GM03348 (cell line): ENCODE measurements at places on chromosomes 6 and 20.

DNA sequence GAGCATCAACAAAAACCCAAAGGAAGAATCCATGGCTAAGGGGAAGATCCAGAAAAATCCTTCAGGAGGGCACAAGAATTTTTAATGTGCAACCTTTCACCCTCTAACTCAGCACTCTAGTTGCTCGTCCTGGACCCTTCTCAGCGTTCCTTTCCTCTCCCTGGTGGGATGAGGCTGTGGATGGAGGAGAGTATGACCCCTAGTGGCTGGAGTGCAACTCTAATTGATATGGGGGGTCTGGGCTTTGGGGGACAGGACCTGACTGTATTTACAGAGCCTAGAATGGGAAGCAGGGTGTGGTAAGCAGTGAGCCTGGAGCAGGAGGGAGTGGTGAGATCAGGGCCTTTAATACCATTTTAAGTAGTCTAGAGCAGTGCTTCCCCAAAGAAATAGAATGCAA, 83.9 kb upstream of the CEP85L start:
- DNase-seq = no peak

DNA sequence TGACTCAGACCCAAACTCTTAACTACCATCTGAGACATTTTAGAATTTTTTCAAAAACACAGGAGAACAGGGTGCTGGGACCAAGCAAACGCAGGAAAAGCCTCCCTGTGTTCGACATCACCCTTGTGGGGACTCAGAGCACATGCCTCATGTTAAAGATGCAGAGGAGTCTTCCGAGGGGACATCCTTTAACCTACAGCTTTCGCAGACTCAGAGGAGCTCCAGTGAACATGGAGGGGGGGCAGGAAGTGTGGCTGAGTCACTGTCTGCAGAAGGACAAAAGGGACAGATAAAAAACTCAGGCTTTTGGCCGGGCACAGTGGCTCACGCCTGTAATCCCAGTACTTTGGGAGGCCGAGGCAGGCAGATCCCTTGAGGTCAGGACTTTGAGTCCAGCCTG, 15.1 kb downstream of the BMP7 start:
- no peak for DNase-seq

DNA sequence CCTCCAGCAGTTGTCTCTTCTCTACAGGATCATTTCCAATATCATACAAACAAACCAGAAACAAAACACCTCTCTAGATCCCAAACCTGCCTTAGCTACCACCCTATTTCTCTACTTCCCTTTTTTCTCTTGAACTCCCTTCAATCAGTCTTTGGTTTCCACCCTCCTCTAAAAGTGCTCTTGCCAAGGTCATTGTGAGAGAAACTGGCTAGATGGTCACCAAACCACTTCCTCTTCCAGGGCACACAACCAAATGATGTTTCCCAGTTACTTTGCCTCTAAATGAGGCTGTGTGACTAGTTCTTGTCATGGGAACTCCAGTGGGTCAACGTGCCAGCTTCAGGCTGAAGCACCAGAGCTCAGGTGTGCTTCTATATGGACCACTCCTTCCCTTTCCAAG, 85.8 kb upstream of the ARMC2 start:
- no peak for DNase-seq

DNA sequence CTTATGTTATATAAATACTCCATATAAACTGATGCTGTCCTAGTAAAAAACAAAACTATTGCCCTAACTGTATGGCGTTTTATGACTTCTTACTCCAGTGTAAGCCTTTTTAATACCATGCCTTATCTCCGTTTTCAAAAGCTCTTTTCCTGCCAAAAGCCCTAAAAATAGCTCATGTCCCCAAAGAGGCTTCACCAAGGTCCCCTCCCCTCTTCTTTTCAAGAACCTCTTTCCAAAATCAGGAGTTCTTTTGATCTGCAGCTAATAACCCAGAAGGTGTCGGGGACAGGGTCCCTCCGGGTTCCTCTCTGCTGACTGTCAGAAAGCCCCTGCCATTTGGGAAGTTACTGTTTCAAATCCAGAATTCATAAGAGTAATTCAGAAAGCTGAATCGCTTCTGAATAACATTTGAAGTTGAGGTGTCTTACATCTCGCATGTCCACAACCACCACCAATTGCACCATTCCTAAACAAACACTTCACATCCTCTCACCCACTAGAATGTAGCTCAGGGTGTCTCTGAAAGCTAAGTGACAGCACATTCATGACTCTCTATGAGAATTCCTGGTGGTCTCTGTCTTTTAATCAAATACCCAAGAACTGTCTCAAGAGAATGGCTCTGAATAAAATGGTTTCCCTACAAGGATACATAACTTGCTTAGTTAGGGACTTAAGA, 13.3 kb downstream of the TASP1 start:
- DNase-seq = no peak

DNA sequence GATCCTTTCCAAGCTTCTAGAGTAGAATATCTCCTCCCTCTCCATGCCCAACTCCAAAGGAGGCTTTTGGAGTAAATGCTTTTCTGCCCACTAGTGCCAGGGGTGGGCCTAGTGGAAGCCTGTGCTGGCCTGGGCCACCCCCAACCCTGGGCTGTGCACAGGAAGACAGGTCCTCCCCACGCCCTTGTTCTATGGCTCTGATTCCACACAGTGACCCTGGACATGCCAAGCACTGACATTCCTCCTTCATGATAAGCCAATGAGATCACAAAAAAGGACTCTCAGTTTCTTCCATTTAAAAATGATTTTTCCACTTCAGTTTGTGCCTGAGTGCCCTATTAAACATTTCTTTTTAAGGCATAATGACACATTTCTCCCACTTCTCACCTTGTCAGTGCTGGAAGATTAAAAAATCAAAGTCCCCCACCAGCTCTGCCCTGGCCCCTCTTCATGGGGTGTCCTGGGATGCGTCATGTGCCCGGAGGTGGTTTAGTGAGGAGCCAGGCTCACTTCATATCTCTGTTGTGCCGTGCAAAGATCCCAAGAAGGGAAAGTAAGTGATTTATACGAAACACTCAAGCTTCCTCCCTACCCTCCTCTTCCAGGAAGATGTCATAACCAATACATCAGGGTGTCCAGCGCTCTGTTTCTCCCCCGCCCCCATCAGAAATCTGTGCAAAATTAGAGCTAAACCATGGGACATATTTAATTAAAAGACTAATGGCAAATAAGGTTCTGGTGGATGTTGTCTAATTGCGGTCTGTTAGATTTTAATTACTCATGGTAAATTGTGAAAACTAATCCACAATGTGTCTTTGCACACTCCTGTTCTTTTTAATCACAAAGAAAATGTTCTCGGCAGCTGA, 255.0 kb downstream of the NRN1 start:
- DNase-seq = peak; percentile 51
